H54 (cell line): ENCODE measurements at places on chromosomes 2 and 18.

DNA sequence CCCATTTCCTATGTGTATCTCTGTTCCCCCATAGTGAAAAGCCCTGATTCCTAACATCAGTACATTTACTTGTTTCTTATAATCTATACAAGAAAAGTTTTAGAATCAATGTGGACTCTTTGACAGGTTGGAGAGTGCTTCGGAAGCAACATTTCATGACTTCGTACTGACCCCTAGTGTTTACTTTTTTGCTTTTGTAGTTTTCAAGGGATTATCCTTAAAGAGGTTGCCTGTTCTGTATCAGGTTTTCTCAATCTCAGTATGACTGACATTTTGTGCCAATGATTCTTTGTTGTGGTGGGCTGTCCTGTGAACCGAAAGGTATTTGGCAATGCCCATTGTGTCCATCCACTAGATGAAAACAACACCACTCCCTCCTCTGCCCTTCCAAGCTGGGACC, 43.3 kb upstream of the SERPINB2 start:
- no peak for DNase-seq

GRCh38 chr2:128624956-128625355, 306.3 kb upstream of the HS6ST1 start:
- no peak for DNase-seq

GRCh38 chr18:63147973-63148372, 171.6 kb downstream of the BCL2 start:
- DNase-seq: no peak

GRCh38 chr2:181370126-181370525, 87.1 kb upstream of the ITGA4 start:
- DNase-seq: no peak

- no peak for DNase-seq
These were observed 19.6 kb upstream of the DNAH7 start for GRCh38 chr2:196088203-196088602.

GRCh38 chr2:218022131-218022850, 19.5 kb upstream of the TNS1 start:
- no peak for DNase-seq

- DNase-seq: no peak
These were observed 77.8 kb upstream of the SETBP1 start for GRCh38 chr18:44602845-44603244.

DNA sequence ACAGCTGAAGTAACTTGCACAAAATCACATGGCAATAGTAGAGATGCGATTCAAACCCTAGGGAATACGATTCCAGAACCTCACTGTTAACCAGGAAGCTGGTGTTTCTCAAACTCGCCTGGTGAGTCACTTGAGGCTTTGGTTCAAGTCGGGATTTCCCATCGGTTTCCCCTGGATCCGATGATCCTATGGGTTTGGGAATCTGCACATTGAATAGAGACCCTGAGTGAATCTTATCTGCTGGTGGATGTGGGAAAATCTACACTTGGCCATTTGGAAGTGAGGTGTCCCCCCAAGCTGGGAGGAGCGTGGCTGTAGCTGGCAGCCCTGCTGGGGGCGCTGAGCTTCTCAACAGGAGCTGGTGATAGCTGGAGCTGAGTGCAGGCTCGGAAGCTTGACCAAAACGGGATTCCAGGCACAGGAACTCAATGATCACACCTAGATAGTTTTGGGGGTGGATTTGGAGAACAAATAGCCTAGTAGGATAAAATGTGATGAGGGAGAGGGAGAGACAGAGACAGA, 135.4 kb downstream of the PRKCE start:
- no peak for DNase-seq

DNA sequence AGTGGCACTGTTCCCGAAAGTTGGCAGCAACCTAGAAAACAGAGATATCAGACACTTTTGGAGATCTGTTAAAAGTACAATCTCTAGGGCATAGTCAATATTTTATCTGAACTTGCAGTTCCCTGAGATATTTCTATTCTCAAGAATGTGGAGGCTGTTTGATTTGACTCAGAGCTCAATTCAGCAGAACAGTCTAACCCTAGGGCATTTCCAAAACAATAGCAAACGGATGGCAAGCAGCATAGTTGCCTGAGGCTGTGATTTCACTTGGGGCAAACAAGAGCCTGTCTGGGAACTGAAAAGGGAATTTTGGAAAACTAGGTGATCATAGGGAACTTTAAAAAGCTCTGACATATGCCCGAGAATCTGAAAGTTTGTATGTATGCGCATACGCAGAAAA, 772.8 kb upstream of the LRRTM1 start:
- DNase-seq: no peak
